ENCODE measurements at places on chromosomes 3 and 15.

GRCh38 chr15:69926006-69926405 lies 171.7 kb downstream of the TLE3 start:
- no peak for DNase-seq

DNA sequence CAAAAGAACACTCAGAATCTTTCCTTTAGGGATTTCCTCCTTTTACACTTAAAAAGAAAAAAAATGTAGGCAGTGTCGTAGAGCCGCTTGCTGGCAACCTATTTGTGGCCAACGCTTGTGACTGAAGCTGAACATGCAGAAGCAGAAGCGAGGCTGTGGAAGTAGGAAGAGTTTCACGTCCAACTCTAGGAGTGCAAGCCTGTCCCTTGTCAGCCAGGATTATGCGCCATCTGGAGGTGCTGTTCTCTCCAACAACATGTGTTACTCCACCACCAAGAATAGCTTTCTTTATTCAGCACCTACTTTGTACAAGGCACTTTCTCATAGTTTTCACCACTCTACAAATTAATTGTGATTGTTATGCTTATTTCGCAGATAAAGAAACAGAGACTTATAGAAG lies 223.2 kb upstream of the LMCD1 start:
- no peak for DNase-seq

- no peak for DNase-seq
Measured at GRCh38 chr3:154872074-154872473, 208.0 kb upstream of the MME start.

- peak; percentile 60 for DNase-seq
Measured at GRCh38 chr3:57227930-57228751, 612 bp downstream of the APPL1 start.

GRCh38 chr3:139953131-139953910 lies 18.3 kb downstream of the CLSTN2 start:
- DNase-seq, result no peak

DNA sequence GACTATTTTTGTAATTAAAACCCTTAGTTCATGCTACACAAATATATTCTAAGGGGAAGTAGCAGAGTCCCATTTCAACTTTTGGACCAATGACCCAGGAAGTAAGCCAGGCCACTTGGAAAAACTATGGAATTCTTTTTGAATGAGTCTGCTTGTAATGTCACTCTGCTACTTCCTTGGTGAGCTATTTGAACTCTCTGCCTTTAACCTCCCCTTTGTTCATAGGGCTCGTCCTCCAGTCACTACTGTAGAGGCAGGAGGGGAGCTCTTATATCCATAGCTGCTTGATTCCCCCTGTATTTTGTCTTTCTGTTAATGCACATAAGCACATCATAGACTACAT lies 119.6 kb downstream of the UACA start:
- DNase-seq, result no peak

- DNase-seq, result no peak
Measured at GRCh38 chr3:158260392-158260791, 150.5 kb downstream of the RSRC1 start.

- DNase-seq, result no peak
Measured at GRCh38 chr3:4421121-4421520, 45.9 kb downstream of the SUMF1 start.

DNA sequence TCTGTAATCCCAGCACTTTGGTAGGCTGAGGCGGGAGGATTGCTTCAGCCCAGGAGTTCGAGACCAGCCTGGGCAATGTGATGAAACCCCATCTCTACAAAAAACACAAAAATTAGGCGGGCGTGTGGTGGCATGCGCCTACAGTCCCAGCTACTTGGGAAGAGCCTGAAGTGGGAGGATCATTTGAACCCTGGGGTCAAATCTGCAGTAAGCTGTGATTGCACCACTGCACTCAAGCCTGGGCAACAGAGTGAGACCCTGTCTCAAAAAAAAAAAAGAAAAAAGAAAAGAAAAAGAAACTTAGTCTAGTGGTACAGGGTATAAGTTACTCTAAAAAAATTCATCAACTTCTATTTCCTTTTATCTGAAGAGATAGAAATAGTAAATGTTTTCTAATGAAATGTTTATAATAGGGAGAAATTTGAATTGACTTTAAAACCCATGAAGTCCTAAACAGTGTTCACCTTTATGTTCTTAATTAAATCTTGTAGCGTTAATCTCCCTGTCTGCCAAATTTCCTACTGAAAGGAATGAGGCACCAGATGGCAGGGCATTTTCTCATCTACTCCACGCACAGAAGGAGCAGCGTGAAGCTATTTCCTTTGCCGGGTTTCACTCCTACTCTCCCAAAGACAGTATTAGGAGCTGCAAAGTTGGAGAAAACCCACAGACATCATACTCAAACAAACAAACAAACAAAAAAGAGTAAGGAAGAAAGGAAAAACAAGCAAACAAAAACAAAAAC lies 1.9 kb downstream of the PCLAF start:
- DNase-seq, result no peak

GRCh38 chr3:185207931-185208746 lies 45.7 kb downstream of the EHHADH start:
- DNase-seq, result no peak

- DNase-seq, result no peak
Measured at GRCh38 chr15:71779073-71779797, 31.1 kb upstream of the NR2E3 start.

DNA sequence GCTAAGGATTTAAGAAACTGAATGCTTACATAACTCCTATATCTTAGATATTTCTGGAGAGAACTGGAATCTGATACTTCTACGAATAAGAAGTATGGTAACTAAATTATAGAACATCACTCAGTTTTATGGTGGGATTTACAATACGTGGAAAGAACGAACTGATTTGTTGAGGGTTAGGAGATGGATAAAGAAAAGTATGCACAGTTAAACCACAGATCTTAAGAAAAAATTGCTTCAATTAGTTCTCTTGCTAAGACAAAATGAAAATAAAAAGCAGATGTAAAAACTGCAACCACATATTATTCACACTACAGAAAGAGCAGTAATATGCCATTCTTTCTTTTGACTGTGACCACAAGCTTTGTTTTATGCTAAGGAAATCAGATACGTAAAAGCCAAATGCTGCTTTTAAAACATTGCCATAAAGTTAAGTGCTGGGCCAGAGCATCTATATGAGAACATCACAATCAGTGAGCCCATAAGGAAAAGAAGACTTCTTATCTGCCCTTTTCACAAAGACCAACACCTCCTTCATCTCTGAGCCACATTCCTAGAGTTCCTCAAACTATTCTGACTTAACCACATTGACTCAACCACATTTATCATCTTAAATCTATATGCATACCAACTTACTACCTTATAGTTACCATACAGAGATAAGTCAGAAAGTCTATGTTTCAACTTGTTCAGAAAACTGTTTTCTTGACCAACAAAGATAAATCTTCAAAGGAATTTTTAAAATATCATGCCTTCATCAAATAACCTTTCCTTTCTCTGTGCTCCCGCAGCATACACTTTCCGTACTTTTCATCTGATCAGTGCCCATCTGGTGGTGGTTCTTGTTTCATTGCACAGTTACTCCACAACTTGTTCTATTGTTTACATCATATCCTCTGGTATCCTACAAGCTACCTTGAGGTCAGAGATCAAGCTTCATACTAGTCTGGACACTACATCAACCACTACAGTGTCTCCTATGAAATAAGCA lies 61.7 kb downstream of the FSIP1 start:
- no peak for DNase-seq

Data from activated T-cell treated with anti-CD3 and anti-CD28 coated beads, Interleukin-2, amount 50 U/mL, for 1 hour (primary cell).